ENCODE measurements at places on chromosomes 6 and 20.

DNA sequence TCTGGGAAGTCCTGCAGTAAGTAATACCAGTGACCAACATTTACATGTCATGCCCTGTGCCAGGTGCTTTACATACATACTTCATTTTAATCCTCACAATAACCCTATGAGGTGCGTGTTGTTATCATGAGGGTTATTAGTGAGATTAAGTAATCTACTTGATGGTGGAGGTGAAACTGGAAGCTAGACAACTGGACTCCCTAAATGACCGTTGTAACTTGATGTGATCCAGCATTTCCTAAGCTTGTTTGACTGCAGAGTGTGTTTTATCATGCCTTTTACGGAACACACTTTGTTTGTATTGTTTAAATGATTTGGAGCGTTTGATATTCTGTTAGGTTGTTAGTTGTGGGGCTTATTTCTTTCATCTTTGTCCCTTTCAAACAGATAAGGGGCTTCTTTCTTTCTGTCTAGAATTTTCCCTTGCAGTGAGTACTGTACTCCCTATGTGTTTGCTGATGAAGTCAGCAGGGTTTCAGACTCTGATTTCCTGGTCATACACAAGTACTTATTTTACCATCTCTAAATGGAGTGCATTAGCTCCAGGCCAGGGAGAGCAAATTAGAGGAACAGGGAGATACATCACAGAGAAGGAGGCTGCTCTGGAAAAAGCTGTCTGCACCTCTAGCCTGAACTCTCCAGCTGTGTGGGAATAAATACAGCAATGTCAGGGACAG lies 29.7 kb downstream of the CHMP4B start:
- no peak for DNase-seq

DNA sequence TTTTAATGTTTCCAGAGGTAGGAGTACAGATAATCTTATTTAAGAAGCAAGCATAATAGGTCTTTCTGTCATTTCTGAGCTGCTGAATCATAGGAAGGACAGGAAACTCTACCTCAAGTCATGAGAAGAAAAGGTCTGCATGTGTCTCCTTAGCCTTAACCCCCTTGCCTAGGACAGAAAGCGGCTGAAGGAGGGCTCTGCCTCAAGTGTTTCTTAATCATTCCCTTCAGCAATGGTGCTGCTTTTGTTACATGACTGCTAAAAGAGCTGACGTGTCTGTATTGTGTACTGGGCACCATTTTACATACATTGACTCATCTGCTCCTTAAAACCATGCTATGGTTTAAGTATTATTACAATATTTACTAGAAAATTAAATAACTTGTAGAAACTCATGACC lies 564.0 kb upstream of the AGPAT4 start:
- no peak for DNase-seq

DNA sequence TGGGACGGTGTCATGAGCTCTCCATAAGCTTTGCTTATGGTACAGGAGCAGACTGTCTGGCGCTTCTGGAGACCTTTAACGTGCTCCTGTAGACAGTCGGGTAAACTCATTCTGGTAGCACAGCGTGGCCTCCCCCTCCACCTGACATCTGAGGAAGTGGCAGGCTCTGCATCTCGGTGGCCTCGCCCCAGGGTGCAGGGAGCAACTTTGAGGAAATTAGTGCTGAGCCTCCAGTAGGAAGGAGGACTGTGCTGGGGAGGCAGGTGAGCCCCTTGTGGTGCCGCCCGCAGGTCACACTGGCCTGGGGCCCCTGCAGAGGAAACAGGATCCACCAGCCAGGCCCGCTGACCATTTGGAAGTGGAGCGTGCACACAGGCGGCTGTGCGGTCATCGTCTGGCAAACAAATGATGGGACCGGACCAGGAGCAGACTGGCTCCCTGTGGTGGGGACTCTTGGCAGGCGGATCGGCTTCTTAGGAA lies 57.9 kb downstream of the SYNJ2 start:
- DNase-seq: peak; percentile 55

DNA sequence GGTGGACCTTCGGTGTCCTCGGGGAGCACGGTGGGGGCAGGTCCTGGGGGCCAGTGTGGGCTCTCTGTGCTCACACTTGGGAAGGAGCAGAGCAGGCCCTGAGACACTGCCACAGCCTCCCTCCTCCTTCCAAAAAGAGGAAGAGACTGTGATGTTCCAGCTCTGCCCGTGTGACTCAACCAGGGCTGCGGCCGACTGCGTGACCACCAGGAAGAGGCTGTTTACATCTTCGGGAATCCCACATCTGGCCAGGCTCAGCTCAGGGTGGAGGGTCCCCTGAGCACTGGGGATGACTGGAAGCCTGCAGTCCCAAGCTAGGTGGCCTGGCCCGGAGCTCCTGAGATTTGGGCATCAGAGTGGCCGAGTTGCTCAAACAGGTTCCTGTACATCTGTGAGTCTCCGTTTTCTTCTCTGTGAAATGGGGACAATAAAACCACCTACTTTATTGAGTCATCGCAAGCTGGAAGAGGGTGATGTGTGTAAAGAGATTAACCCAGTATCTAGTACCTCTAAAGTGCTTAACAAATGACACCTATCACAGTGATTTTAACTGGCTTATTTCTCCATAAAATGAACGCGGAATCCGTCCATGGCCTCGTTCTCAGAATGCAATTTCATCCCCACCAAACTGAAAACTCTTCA lies 242.1 kb downstream of the DLL1 start:
- DNase-seq: peak; percentile 27

DNA sequence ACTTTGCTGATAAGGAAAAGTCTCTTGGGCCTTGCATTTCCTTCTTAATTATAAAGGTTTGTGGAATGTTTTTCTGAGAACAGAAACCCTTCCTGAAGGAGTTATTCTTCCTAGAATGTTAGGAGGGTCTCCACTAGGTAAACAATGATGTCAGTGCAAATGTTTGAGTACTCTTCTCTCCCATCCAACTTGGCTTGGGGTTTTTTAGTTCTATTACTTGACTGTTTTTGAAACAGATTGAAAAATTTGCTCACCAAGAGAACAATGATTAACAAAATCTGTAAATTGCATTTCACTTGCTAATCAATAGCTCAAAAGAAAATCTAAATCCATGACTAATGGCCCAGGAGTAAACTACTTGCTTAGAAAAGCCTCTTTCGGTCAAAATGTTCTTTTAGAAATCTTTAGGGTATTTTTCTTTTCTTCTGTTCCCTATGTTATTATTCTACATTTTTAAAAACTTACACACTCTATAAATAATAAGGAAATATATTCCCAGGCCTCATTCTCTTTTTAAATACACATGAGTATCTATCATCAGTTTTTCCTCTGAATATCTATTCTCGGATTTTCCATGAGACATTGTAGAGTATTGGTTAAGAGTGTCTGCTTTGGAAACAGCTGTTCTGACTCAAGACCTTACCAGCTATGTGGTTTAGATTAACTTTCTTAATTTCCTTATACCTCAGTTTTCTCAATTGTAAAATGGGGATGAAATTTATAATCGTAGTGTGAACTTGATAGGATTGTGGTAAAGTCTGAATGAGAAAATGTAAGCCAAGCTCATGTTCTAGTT lies 234.2 kb upstream of the CITED2 start:
- no peak for DNase-seq

DNA sequence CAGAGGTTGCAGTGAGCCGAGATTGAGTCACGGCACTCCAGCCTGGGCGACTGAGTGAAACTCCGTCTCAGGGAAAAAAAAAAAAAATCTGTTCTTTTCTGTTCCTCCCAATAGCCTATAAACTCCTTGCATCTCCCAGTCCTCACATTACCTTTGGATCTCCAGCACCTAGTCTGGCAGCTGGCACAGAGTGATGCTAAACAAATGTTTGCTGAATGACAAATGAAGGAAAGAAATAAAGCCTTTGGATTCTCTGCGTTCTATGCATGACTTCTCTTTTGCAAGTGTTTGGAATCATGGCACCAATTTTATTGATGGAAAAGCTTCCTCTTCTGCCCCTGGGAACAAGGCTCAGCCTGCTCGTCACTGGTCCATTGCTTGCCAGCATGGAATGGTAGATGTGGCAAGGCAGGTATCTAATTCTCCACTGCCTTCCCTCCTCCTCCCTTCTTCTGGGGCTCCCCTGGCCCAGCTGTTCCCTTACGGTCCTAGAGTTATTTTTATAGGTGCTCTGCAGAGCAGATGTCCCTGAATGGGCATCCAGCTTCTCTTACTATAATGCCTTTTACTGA lies 53.6 kb upstream of the FYN start:
- DNase-seq: no peak

DNA sequence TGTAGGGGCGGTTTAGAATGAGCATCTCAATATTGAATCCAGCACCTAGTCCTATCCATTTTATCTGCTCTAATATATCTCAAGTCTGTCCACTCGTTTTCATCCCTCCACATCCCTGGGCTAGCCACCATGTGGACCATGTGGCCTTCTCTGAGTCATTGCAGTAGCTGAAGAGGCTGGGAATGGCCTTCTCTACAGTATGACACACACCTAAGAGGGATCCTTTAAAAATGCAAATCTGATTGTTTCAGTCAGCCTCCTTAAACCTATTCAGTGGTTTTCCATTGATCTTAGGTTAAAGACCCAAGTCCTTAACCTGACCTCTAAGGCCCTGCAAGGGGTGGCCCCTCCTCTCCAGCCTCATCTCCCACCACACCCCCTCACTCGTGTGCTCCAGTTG lies 9.4 kb downstream of the RING1 start:
- DNase-seq: no peak

- peak; percentile 67 for DNase-seq
These were observed 49.8 kb downstream of the CPXM1 start for GRCh38 chr20:2750491-2751251.

GRCh38 chr6:70219943-70220613 lies 82.8 kb downstream of the COL9A1 start:
- no peak for DNase-seq

DNA sequence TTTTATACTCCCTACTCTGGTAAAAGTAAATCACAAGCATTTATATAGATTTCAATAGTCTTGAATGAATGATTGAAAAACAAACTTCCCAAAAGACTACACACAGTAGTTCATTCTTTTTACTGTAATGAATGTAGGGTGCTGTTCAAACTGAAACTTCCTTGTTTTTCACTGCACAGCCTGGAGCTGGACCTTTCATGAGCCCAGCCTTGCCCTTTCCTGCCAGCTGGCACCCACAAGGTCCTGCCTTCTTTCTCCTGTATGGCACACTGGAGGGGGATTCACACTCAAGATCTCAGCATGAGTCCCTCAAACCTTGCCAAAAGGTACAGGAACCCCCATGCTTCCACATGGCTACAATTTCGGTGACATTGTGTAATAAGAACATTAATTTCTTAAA lies 50.9 kb downstream of the COL12A1 start:
- no peak for DNase-seq

DNA sequence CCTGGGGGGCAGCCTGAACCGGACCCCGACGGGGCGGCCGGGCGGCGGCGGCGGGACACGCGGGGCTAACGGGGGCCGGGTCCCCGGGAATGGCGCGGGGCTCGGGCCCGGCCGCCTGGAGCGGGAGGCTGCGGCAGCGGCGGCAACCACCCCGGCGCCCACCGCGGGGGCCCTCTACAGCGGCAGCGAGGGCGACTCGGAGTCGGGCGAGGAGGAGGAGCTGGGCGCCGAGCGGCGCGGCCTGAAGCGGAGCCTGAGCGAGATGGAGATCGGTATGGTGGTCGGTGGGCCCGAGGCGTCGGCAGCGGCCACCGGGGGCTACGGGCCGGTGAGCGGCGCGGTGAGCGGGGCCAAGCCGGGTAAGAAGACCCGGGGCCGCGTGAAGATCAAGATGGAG lies 636 bp downstream of the SRF start:
- DNase-seq: no peak
